ENCODE measurements at places on chromosomes 1 and 21. TPM values are rescaled to one million over a fixed set of nuclear protein-coding genes. Genes with fewer than 3 reads are reported as not detected.
A peak's percentile ranks its signal among the peaks of the same experiment; 100 is the strongest.

Gene TSPAN2
- total RNA-seq: 0.26 TPM

Gene C1QTNF12
- 3.8 TPM for total RNA-seq

Gene SPRR2F
- total RNA-seq: not detected

Gene CD53
- 191 TPM for total RNA-seq

Gene OR2T29
- total RNA-seq: not detected

Gene RHOU
- total RNA-seq: 1.3 TPM

- peak overlapping the region; percentile 84 for H3K4me3 ChIP-seq
- peaks cover 18% of the 10 kb centered on the region for H3K4me1 ChIP-seq
- peaks cover 44% of the 10 kb centered on the region for H3K27me3 ChIP-seq
Measured at GRCh38 chr1:111739925-111740765, 950 bp upstream of the INKA2 start.

DNA sequence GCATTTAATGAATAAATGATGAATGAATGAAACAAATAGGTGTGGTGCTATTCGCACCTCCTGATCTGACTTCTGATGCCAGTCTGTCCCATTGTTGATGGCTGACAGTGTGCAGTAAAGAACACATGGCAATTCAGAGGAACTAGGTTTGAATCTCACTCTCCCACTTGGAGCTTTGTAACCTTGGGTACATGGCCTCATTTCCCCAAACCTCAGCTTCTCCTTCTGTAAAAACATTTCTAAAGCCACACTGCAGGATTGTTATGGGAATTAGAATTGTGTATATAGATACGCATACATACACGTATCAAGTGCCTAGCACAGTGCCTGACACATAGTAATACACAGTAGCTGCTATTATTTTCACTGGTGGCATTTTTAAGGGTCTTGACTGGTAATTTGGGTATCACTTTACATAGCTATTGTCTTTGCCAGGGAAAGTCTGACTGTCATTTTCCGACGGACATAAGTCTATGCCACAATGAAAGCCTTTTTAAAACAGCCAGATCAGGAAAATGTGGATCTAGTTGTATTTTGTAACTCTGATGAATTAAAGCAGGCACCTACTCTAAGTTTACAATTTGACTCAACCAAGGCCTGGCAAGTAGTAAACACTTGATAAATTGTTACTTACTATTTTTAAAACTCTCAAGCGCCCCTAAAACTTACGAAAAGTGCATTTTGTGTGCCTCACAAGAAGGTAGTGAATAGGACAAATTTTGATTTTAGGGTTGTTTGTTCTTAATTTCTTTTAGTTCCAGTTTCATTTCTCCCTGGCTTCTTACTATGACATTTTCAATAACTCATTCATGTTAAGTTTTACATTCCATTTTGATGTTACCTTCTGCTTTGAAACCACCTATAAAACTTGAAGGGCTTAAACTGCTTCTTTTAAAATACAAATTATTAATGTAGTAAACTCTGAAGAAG is 164.4 kb downstream of the SDCCAG8 start:
- H3K27ac ChIP-seq: peak overlapping the region; percentile 10
- DNase-seq: no peak
- H3K36me3 ChIP-seq: peaks cover 16% of the 10 kb centered on the region
- no peak overlapping the region for H3K4me3 ChIP-seq

DNA sequence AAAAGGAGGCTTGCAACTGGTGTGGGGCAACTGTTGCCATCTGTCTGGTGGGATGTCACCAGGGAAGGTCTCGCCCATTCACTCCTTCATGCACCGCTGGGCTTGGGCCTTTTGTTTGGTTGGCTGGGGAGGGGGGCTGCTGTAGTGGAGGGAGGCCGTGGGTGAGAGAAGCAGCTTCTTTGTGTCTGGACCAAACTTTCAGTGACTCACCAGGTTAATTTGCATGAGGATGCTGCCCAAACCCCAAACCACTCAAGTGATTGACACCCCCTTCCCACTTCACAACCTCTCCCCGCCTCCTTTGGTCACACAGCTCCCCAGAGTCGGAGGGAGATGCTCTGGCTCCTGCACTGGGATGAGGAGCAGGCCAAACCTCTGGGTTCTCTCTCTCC is 19.7 kb downstream of the BTG2 start:
- no peaks in the 10 kb centered on the region for H3K27me3 ChIP-seq
- H3K4me3 ChIP-seq: peak overlapping the region; percentile 50
- H3K36me3 ChIP-seq: no peaks in the 10 kb centered on the region
- peaks cover 81% of the 10 kb centered on the region for H3K4me1 ChIP-seq
- DNase-seq: peak; percentile 69
- H3K27ac ChIP-seq: peak overlapping the region; percentile 69

DNA sequence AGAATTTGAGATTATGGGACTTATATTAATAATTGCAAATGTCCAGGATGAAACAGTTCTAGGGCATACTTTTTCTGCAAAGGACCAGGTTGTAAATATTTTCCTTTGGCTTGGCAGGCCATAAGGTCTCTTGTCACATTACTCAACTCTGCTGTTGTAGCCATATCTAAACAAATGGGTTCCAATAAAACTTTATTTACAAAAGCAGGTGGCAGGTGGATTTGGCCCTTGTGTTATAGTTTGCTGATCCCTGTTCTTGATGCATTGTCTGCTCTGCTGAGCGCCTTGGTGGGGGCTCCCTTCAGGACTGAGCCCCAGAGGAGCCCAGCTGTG is 258.5 kb downstream of the FOXD2 start:
- no peak overlapping the region for H3K4me3 ChIP-seq
- peaks cover 1% of the 10 kb centered on the region for H3K27me3 ChIP-seq
- H3K27ac ChIP-seq: no peak overlapping the region

DNA sequence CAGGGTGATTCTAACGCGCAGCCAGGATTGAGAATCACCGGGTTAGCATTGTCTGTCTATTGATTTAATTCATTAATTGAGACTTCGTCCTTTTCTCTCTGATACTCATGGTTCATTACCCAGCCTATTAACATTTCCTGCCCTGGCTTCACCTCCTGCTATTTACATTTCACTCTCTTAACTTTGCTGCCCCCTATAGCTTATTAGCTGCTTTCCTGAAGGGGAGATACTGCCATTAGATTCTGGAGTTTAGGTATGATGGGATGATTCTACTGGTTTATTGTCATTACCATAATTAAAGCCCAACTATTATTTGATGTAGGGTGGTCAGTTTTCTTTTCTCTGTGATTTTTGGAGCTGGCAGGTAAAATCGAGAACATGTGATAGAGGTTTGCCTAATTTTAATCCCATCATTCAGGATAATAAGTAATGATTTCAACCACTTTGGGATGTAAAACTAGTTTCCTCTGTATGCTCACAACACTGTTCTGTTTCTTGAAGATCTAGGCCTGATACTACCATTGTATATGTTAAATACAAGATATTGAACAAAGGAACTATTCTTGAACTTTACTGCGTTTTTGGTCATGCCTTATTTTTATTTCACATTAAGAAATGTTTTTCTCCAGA is 6.4 kb downstream of the PPP2R5A start:
- no peak for DNase-seq
- H3K36me3 ChIP-seq: peaks cover 13% of the 10 kb centered on the region
- H3K4me1 ChIP-seq: peaks cover 71% of the 10 kb centered on the region
- no peaks in the 10 kb centered on the region for H3K27me3 ChIP-seq

DNA sequence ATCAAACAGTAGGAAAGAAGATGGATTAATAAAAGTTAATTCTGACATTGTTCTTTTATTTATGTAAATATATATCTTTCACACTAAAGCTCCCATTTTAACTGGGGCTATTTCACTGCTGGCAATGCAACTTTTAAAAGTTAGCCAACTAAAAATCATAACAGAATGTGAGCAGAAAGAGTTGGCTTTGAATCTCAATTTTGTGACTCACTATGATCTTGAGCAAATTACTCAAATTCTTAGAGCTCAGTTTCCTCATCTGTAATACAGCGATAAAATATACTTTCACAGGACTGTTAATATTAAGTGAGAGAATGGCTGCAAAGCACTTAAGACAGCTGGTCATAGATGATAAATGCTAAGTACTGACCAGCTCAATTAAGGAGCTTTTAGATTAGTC is 10.8 kb downstream of the EFCAB14 start:
- peaks cover 17% of the 10 kb centered on the region for H3K4me1 ChIP-seq
- H3K36me3 ChIP-seq: peaks cover 15% of the 10 kb centered on the region
- H3K4me3 ChIP-seq: no peak overlapping the region
- no peaks in the 10 kb centered on the region for H3K27me3 ChIP-seq

DNA sequence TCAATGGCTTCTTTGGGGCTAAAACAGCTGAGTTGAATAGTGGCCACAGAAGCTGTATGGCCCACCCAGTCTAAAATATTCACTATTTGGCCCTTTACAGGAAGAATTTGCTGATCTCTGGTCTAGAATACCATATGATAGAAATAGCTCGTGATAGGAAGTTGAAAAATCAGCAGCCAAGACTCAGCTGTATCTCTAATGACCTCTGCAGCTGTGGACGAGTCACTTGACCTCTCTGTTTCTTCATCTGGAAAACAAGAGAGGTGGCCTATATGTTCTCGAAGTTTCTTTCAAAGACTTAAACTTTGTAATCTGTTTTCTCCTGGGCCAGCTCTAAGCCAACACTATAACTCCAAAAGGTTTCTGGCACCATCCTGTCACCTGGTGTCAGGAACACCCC is 129.2 kb downstream of the ZBTB18 start:
- H3K4me1 ChIP-seq: no peaks in the 10 kb centered on the region
- no peaks in the 10 kb centered on the region for H3K36me3 ChIP-seq
- H3K4me3 ChIP-seq: no peak overlapping the region
- H3K27ac ChIP-seq: no peak overlapping the region

- no peaks in the 10 kb centered on the region for H3K36me3 ChIP-seq
- no peak for DNase-seq
- H3K4me3 ChIP-seq: no peak overlapping the region
Measured at GRCh38 chr1:4053774-4054173, 153.7 kb upstream of the C1orf174 start.

DNA sequence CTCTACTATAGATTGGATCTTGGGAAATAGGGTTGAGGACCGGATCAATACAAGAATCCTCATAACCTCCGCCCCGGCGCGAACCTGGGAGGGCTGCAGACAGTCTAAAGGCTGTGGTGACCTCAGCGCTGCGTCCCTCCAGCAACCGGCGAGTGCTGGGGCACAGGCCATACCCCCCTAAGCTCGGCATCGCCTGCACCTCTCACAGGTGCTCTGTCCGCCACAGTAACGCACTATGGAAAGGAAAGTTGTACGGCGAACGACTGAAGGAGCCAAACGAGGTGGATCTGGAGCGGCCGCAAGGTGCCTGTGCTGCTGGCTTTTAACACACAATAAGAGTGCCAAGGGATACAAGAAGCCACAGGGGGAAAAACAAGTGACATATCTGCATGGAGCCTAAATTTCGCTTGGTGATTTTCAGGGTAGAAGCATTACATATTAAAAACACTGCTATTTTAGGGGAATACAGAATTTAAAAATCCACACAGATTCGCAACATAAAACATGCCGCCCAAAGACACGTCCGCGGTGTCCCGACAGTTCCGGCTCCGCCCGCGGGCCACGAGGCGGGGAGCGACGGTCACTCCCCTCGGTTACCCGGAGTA is 1.4 kb upstream of the RBM15 start:
- no peak overlapping the region for H3K27ac ChIP-seq
- no peaks in the 10 kb centered on the region for H3K27me3 ChIP-seq
- H3K4me3 ChIP-seq: no peak overlapping the region
- H3K4me1 ChIP-seq: peaks cover 38% of the 10 kb centered on the region
- DNase-seq: peak; percentile 56
